Stimulated activated CD4-positive, alpha-beta T cell treated with anti-CD3 and anti-CD28 coated beads, Interleukin-4, amount 100 ng/mL, for 48 hours (primary cell): ENCODE measurements at places on chromosomes 12 and 14.
A peak's percentile ranks its signal among the peaks of the same experiment; 100 is the strongest.

- DNase-seq: no peak
Measured at GRCh38 chr12:114011711-114012110, 45.6 kb upstream of the RBM19 start.

- no peak for DNase-seq
Measured at GRCh38 chr14:99579903-99580571, 24.0 kb downstream of the CCDC85C start.

GRCh38 chr14:45526715-45527549 lies 273.9 kb upstream of the MIS18BP1 start:
- no peak for DNase-seq

GRCh38 chr12:94875525-94875924 lies 128.0 kb downstream of the NDUFA12 start:
- DNase-seq: no peak

- peak; percentile 2 for DNase-seq
Measured at GRCh38 chr12:11228296-11228879, 41.1 kb downstream of the PRB3 start.

DNA sequence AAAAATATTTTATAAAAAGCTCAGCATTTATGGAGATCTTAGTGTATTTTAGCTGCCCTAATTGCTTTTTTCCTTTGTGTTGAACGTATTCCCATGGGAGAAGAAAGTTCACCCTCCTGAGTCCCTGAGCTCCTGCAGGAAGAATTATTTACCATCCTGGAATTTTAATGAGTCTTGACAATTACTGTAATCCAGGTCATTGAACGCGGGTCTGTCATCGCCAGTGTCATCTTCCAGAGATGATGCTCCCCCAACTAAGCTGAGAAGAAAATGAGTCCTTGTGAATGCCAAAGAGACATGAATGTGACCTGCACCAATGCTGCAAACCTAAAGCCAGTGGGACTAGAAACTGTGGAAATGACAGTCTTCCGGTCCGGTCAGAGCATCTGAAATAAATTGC lies 129.5 kb downstream of the FBXL14 start:
- DNase-seq: no peak

DNA sequence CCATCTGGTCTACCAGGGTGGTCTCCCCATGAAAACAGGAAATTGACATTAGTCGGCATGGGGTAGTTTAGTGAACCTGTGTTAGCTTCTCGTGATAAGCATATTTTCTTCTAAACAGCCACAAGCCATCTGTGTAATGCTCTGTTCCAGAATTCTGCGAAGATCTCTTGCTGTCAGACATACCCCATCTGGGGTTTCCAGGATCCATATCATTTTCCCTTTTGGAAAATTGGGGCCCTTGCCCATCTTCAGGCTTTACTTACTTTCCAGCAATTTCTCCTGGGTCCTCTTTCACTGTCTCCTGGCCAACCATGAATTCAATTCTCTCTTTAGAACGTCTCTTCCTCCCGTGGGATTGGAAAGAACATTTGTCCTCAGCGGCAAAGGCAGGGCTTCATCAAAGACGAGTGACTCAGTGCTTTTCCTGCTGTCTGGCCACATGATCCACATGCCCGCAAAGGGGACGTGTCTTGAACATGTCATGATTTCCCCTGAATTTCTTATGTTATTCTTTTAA lies 21.4 kb upstream of the NCOR2 start:
- DNase-seq: peak; percentile 21

DNA sequence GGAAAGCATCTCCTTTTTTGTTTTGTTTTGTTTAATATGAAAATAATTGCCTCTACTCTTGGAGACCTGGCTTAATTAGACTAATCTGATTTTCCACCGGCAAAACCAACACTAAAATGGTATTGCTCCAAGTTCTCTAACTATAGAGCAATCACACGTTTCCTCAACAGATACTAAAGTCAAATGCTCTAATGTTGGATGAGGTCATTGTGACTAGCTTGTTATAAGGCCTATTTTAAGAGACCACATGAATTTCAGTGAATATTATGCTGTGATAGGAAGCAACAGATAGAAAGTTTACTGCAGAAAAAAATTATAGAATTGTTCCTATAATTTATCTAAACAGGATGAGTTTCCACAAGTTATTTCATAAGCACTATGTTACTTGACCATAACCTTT lies 3.3 kb upstream of the CCDC196 start:
- DNase-seq: no peak

DNA sequence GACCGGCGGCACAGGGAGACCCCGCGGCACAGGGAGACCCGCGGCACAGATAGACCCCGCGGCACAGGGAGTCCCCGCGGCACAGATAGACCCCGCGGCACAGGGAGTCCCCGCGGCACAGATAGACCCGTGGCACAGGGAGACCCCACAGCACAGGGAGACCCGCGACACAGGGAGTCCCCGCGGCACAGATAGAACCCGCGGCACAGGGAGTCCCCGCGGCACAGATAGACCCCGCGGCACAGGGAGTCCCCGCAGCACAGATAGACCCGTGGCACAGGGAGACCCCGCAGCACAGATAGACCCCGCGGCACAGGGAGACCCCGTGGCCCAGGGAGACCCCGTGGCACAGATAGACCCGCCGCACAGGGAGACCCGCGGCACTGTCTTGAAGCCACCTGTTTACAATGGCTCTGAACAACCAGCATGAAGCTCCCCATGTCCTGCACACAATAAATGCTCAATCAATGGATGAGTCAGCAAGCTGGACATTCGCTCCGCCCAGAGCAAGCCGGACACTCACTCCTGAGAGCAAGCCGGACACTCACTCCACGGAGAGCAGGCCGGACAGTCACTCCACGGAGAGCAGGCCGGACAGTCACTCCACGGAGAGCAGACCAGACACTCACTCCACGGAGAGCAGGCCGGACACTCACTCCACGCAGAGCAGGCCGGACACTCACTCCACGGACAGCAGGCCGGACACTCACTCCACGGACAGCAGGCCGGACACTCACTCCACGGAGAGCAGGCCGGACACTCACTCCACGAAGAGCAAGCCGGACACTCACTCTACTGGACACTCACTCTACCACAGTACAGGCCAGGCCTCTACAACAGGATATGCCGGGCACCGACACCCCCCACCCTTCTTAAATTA lies 121.9 kb downstream of the RFLNA start:
- no peak for DNase-seq

DNA sequence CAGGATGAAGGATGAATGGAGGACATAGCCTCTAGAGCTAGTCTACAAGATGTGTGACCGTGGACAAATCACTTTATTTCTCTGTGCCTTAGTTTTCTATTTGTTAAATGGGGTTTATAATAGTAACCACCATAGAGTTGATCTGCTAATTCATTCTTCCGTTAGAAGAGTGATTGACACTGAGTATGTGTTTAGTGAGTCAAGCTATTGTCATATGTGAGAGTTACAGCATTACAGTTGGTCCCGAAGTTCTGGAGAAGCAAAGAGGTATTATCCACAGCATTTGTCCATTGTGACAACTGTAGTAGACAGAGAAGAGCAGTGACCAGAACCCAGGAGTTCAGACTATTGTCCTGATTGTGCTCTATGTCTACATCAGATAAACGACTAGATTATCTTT lies 14.1 kb downstream of the FAR2 start:
- DNase-seq: no peak

GRCh38 chr12:109961201-109961600 lies 35.0 kb downstream of the GIT2 start:
- no peak for DNase-seq

DNA sequence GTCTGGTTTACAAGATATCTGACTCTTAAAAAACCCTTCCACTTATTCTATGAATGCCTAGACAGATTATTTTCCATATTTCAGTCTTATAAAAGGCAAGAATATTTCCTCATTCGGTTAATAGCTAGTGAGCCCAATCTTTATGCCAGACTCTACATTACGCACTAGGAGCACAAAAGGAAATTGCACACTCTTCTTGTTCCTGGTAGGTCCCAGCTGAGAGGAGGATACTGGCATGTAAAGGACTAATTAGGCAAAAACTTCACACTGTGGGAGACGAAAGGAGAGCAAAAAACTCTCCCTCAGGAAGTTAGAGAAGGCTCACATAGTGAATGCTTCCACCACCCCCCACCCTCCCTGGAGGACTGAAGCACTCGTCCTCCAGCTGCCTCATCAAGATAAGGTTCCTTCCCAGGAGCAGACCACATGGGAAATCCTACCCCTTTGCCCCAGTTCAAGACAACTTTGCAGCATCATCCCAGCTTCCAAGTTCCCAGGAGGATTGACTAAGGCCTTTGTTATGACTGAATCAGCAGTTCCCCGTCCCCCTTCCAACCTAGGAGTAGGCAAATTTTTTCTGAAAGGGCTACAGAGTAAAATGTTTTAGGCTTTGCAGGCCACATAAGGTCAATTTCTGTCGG lies 14.5 kb downstream of the CAPZA3 start:
- DNase-seq: no peak

GRCh38 chr14:24094841-24095270 lies 745 bp downstream of the PCK2 start:
- DNase-seq: no peak
